ENCODE measurements at places on chromosomes 12 and 14.

GRCh38 chr14:81385419-81385818 lies 14.7 kb downstream of the STON2 start:
- DNase-seq, result no peak

DNA sequence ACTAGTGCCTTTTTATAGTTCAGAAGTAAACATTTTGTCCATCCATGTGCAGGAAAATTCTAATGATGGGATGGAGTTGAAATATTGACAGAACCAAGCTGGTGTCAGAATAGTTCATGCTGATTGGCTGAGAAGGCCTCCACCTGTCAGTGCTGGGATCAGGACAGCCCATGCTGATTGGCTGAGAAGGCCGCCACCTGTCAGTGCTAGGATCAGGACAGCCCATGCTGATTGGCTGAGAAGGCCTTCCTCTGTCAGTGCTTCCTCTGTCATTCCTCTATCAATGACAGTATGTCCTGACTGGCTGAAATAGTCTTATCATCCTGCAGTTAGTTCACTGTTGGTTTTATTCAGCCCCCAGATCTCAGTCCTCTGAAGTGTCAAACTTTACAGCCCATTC lies 95.7 kb downstream of the PPP2R5C start:
- no peak for DNase-seq

DNA sequence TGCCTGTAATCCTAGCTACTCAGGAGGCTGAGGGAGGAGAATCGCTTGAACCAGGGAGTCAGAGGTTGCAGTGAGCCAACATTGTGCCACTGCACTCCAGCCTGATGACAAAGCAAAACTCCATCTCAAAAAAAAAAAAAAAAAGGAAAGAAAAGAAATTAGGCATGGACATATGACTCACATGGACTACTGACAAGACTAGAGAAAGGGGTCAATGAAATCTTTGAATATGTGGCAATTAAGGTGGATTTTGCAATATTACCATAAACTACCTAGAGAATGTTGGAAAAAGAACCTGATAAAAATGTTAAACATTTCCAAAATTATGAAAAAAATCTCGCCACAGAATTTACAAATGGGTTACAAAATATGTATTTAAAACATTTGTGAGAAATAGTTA lies 873.6 kb downstream of the C12orf50 start:
- no peak for DNase-seq

- DNase-seq, result peak; percentile 58
Observed at GRCh38 chr14:34713681-34714319, 593 bp downstream of the CFL2 start.

- no peak for DNase-seq
Observed at GRCh38 chr12:94429633-94430032, 30.0 kb downstream of the CEP83 start.

GRCh38 chr14:22814941-22815713 lies at the start of gene SLC7A7:
SLC7A7 (minus strand) TSS chr14:22815435; CDS start chr14:22813398, 2,037 bp downstream.
- peak; percentile 78 for DNase-seq

DNA sequence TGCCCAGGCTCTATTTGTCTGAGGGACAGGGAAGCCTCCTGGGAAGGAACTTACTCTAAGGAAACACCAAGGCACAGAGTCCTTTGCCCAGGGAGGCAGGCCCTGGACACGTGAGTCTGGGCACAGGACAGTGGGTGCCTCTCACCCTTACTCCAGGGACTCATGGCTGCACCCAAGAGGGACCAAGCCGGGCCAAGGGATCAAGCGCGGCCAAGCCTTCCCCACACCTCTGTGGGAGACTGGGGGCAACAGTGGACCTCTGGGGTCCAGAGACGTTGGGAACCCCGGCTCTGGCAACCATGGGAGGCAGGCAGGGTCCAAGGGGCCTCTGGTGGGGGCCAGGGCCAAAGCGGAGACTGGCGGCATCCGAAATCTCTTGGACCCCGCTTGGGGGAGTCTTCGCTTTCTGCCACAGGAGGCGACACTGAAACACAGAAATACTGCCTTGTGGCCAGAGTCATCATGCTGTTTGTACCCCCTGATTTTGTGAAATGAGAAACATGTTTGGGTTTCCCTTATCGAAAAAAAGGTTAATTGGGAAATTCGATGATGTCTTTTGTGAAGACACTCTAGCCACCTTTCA lies 51.7 kb upstream of the BCL11B start:
- no peak for DNase-seq

DNA sequence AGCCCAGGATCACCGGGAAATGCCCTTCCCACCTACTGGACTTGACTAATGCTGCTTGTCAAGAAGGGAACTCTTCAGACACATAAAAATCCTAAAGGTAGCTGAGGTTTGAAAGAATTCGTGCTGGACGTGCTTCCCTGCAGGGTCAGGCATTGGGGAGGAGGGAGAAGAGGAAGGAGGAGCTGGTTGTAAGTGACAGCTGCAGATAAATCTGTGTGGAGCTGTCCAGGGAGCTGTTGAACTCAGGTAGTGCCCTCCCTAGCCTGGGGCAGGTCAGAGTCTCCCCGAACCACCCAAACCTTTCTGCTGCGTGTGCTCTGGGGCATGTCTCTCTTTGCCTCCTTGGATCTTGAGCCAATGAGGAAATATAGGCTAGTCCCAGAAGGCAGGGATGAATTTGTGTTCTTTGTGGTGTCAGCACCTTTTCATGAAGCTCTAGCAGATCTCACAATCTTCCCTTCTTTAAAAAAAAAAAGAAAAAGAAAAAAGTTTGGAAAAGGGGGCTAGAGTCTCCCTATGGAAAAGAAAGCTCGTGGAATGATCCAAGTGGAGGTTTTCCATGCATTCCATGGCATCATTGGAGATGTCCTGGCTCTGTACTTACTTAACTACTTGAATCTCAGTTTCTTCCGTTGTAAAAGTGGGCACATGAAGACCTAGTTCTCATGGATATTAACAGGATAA lies 23.6 kb upstream of the FOS start:
- peak; percentile 49 for DNase-seq

- DNase-seq, result peak; percentile 25
Observed at GRCh38 chr12:12265571-12266388, 1.1 kb downstream of the LRP6 start.

DNA sequence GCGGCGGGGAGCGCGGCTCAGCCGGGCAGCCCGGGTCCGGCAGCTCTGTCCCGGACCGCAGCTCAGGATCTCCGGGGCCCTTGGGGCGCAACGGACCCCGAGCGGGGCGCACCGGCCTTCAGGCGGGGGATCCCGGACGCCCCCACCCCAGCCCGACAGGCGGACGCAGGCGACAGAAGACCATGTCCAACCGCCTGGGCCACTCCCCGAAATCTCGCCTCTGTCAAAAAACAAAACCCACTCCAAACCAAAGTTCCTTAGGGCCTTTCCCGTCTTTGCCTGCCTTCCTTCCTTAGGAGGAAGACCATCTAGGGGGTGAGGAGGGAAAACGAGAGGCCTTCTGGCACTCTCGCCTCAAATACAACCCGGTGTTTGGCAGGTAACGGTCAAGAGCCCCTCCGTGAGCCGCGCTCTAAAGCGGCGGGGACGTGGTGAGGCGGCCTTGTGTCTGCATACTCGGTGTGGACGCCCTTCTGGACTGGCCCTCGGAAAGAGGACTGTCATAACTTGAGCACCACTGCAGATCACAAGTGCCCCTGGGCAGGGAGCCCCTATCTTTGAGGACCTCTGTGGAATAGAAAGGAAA lies 604 bp downstream of the HCFC2 start:
- peak; percentile 33 for DNase-seq

DNA sequence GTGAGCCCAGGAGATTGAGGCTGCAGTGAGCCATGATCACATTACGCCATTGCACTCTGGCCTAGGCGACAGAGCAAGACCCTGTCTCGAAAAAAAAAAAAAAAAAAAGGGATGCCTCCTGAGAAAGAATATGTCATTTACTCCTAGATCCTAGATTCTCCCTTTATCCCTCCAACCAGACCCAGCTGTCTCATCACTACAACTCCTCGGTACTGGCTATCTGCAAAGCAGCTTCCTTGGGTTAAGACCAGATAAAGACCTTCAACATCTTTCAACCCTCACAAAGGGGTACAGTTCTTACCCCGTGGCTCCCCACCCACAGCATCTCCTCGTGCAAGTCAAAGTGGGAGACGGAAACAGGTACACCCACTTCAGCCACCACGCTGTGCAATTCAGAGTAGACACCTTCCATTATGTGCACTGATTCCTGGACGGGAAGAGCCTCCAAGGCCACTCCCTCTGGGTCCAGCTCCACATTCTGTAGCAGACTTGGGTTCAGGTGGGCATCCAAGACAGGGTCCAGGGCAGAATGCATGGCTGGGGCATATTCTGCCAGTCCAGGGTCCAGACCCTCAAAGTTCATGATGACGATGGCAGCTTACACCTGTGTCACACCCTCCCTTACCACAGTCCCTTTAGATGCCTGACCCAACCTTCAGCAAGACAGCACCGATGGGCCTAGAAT lies 1.1 kb downstream of the PAN2 start:
- DNase-seq, result no peak

GRCh38 chr14:94142247-94142646 lies 12.8 kb upstream of the IFI27L2 start:
- no peak for DNase-seq

DNA sequence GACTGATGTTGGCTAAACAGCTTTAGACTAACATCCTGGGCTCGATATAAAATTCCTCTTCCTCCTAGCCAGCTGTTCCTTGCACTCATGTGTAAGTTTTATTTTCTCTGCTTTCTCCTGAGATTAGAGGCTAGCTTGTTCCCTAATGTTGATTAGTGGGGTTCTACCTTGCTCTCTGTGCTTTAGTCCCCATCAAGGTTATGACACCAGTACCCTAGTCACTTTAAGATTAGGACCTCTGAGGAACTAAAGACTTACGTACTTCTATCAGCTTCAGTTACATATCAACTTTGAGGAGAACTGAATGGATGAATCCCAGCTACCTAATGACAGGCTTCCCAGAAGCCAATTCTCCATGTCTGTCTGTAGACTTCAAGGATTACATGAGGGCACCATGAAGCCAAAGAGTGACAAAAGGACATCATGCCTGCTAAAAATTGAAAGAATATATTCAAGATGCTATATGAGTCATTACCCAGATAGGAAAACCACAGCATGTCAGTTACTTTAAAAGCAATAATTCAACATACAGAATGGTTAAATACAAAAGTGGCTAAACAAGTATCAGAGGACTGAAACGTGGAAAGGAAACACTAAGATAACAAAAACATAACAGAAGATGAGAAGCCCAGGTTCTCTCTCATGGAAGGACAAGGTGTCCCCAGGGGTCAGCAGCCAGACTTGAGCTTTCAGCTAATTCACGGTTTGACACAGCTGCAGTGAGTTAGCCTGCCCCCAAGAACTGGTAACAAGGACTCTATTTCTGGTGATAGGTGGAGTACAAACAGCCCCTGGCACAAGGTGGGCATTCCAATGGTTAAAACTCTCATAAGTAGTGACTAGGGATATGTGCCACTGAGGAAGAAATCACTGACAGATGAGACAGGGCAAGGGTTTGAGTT lies 20.4 kb downstream of the ADAM20 start:
- no peak for DNase-seq

GRCh38 chr12:30874455-30875321 lies 51.9 kb upstream of the TSPAN11 start:
- DNase-seq, result peak; percentile 79

DNA sequence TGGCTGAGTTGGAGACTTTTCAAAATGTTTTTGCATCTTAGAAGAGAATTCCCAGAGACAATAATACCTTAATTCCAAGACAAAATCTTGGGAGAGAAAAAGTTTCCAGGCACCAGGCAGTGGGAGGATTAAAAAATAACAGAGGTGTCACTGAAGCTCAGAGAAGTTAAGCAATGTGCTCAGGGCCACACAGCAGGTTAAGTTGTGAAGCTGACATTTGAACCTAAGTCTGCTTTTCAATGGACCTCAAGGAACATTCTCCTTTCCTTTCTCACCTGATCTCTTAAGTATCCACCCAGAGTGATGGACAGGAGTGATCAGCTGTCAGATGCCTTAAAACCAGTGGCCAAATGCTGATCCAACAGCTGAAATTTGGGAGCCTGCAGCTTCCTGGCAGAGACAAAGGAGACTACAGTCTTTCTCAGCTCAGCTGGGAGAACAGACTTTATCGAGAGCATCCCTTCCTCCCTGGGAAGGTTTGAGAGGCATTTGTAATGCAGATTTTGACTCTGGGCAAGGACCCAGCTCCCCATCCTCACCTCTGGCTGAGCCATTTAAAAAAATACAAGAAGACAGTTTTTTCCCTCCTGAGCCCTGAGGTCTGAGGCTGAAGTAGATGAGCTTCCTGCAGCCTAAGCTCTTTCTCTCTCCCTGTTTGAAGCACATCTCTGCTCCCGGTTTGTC lies 174.9 kb upstream of the RPH3A start:
- no peak for DNase-seq

DNA sequence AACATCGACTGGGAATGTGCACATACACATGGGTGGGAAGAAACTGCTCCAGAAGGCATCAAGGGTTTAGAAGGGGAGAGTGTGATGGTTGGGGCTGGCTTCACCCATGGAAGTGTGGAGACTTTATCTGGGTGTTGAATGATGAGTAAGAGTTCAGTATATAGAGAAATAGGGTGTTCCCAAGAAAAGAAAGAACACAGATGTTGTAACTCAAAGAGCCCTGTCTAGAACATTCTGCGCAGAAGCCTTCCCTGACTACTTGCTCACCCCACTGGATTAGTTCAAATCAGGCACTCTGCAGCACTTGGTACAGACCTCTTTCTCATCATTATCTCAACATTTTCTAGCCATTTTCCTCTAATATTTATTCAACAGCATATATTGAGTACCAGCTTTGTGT lies 491.7 kb downstream of the SNAPC1 start:
- DNase-seq, result no peak

- DNase-seq, result no peak
Observed at GRCh38 chr12:104738776-104739642, 219.1 kb downstream of the SLC41A2 start.

DNA sequence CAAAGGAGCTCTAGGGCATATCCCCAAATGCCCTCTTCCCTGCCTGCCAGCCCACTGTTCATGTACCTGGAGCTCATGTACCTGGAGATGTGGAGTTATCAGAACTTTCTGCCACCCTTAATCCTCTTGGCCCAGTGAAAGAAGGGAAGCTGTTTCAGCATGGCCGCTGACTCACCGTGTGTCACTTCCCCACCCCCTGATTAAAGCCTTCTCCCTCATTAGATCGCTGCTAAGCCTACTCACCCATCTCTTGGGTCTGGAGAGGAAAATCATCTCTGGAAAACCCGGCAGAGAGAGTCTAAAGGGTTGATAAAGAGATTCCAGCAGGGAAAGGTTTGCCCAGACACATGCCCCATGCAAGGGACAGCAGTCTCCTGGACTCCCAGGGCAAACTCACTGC lies 4.5 kb upstream of the LTBP2 start:
- DNase-seq, result no peak

DNA sequence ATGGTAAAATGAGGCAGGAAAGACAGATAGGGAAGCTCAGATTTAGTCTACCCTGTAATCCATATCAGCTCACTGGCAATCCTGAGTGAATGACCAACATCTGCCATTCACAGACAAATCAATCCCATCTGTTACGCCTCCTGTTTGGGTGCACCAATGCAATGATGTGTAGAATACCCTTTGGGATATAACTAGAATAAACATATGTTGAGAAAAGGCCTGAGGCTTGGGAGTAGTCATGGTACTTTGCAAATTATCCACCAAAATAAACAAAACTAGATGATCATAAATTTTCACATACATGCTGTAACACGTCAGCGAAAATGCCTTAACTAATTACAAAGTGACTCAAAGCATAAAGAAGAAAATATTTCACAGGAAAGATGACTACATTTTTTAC lies 78.8 kb downstream of the KCNC2 start:
- DNase-seq, result no peak

- DNase-seq, result no peak
Observed at GRCh38 chr12:132170637-132171292, 26.5 kb downstream of the NOC4L start.
